Right lobe of liver (tissue), 6 donors: ENCODE measurements at places on chromosomes 6 and 20. TPM values are rescaled to one million over a fixed set of nuclear protein-coding genes. Genes with fewer than 3 reads are reported as not detected.

- no peaks in the 10 kb centered on the region for H3K4me1 ChIP-seq
- H3K27me3 ChIP-seq: no peaks in the 10 kb centered on the region
- no peak for DNase-seq
- H3K27ac ChIP-seq: peak overlapping the region; percentile 59
- H3K4me3 ChIP-seq: no peak overlapping the region
- H3K36me3 ChIP-seq: no peaks in the 10 kb centered on the region
Measured at GRCh38 chr20:62876501-62876901, 14.9 kb upstream of the TCFL5 start.

GRCh38 chr6:72826744-72827438 lies 205.0 kb downstream of the KCNQ5 start:
- H3K27ac ChIP-seq: no peak overlapping the region

DNA sequence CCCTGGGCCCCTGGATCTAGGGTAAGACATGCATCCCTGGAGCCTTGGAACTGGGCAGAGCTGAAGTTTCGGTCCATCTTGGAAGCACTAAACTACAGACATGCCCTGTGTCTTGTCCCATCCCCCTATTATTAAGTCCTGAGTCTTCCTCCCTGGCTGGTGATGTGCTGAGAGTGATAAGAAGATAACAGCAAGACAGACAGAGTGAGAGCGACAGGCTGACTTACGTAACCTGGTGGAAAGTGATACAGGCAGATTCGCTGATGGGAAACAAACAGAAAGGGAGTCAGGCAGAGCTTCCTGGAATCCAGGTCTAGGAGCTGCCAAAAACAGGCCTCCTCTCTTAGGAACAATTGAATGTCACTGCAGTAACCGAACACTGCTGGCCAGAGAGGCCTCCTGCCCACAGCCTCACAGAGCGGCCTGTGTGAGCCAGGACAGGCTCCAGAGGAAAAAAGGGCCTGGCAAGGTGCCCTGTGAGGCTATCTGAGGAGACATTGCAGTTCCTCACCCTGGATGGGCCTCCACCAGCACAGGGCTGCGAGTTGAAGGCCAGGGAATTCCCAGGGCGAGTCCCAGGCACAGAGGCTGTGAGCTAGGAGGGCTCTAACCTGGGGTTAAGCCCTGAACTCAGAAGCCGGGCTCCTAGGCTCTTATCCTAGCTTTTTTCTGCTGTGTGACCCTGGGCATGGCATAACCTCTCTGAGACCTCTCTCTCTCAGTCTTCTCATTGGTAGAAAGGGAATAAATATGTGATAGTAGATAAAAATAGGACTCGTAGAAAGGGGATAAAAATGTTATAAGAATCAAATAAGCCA lies 34.2 kb upstream of the B4GALT5 start:
- H3K27me3 ChIP-seq: no peaks in the 10 kb centered on the region
- no peaks in the 10 kb centered on the region for H3K4me1 ChIP-seq
- DNase-seq: peak; percentile 91
- H3K36me3 ChIP-seq: no peaks in the 10 kb centered on the region

DNA sequence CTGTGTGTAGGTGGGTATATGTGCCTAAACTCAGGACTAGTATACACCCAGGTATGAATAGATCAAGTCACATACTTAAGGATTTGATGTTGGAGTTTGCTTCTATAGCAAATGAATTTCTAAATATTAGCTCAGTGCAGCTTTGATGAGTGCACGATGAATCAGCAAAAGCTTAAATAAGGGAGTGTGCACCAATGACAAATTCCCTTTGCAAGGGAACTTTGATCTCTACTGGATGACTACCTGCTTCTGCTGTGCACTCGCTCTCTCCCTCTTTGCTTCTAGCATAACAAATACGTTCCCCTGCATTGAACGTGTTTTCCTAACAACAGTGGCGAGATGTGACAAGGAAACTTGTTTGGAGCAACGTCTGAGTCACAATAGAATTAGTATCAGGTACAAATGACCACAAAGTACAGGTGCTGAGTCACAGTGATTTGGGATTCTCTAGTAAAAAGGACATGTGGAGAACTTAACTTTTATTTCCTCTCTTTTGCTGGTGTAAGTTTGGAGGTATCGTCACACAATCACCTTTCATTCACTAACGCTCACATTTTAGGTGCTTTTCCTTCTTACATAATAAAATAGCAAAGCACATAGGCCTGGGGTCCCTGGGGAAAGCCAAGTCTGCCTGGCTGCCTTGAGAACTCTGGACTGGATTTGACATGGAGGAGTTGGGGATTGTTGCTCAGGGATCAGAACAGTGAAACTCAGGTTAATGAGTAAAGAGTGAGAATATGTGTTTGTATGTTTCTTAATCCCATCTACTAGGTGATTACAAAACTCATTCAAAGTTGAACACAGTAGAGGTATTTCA lies 49.7 kb downstream of the KLHL31 start:
- H3K36me3 ChIP-seq: no peaks in the 10 kb centered on the region
- H3K27me3 ChIP-seq: no peaks in the 10 kb centered on the region
- H3K4me1 ChIP-seq: no peaks in the 10 kb centered on the region

DNA sequence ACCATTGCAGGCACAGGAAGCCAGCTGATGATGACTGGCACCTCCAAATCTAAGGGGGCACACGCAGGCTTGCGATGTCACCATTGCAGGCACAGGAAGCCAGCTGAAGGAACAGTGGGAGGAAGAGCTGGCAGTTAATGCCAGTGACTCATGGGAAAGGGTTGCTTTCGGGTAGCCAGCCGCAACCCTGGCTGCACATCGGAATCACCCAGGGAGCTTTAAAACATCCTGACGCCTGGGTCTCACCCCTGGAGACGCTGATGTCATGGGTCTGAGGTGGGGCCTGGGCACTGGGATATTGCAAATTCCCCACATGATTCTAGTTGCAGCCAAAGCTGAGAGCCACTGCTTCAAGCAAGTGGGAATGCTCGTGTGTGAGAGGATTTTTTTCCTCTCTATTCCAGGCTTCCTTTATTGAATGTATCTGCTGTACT lies 16.1 kb upstream of the CCN6 start:
- H3K4me1 ChIP-seq: no peaks in the 10 kb centered on the region
- H3K36me3 ChIP-seq: no peaks in the 10 kb centered on the region
- H3K27me3 ChIP-seq: no peaks in the 10 kb centered on the region
- DNase-seq: no peak
- H3K4me3 ChIP-seq: no peak overlapping the region

DNA sequence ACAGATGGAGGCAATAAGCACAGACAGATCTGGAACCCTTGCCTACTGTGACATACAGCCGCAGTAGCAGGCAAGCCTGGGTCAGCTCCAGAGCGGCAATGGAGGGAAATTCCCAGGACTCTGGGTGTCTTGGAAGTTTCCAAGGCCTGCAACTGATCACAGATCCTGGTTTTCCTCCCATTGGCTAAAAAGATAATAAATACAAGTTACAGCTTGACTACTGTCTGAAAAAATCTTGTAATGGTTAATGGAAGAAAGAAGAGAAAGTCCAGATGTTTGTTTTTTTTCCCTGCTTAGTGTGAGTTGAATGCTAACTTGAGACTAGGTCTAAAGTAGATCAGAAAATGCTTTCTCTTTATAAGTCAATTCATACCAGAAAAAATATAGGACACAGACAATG lies 307.6 kb downstream of the ALDH8A1 start:
- H3K4me1 ChIP-seq: no peaks in the 10 kb centered on the region
- H3K27ac ChIP-seq: no peak overlapping the region
- H3K27me3 ChIP-seq: no peaks in the 10 kb centered on the region
- no peak for DNase-seq
- H3K36me3 ChIP-seq: no peaks in the 10 kb centered on the region

DNA sequence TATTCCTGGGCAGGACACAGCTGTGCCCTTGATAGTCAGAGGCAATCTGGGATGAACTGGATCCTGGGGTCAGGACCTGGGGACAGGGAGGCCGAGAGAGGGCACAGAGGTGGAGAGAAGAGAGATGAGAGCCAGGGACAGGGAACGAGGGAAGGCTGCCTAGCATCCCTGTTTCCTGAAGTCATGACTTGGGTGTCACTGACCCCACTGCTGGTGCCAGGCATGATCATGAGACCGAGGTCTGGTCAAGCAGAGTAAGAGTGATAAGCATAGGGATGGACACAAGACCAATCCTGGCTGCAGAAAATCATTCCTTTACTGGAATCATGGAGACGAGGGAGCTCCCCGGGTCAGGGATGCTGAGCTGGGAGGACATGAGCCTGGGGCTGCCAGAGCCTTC lies 36.1 kb downstream of the FAM110A start:
- DNase-seq: no peak
- H3K4me1 ChIP-seq: no peaks in the 10 kb centered on the region
- H3K27ac ChIP-seq: no peak overlapping the region
- H3K36me3 ChIP-seq: no peaks in the 10 kb centered on the region
- H3K27me3 ChIP-seq: no peaks in the 10 kb centered on the region

DNA sequence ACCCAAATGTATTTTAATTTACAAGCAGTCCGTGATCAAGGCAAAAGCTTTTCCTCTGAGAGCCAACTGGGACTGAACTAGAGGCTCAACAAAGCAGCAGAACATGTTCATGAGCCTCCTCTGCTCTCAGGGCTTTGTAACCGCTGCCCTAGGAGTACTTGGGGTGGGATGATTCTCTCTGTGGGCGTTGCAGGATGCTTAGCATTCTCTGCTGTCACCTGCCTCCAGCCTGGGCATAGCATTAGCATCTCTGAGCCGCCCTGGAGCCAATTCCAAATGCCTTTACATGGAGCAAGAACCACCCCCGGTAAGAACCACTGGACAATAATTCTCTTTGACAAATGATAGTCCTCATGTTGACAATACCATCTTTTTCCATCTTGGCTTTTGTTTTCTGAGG lies 237.6 kb upstream of the CDH4 start:
- no peak overlapping the region for H3K4me3 ChIP-seq
- DNase-seq: no peak
- H3K36me3 ChIP-seq: no peaks in the 10 kb centered on the region
- H3K27ac ChIP-seq: no peak overlapping the region

DNA sequence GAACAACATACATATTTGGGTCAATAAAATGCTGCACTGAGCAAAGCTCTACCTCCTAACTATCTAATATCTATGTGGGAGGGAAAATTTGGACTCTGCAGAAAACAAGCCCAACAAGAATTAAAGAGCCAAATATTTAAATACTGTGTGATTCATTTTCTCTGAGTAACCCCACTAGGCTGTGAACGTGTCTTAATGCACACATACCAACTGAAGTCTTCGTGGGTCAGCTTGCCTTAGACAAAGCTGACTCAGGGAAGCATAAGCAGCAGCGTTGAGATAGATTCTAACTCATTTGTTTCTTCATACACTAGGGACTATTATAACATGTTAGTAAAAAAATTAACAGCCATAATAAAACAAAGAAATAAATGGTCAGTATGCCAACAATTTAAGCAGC lies 114.3 kb downstream of the GJA1 start:
- no peaks in the 10 kb centered on the region for H3K4me1 ChIP-seq
- H3K36me3 ChIP-seq: no peaks in the 10 kb centered on the region
- no peaks in the 10 kb centered on the region for H3K27me3 ChIP-seq
- H3K4me3 ChIP-seq: no peak overlapping the region
- no peak overlapping the region for H3K27ac ChIP-seq

DNA sequence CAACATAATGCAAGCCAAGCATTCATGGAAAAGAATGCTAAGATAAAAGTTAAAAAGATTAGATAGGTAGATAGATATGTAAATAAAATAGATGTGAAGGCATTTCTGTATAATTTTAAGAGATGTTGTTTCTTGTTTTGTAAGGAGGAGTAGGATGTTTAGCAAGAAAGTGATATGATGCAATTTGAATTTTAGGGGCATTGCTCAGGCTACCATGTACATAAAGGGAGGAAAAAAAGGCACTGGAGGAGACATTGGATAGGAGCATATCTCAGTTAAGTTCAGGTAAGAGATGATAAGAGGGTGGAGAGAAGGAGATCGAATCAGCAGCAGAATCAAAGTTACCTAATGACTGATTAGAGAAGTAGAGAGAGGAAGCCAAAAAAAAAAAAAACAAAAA lies 194.7 kb downstream of the TENT5A start:
- H3K27me3 ChIP-seq: no peaks in the 10 kb centered on the region
- no peak overlapping the region for H3K4me3 ChIP-seq
- no peak for DNase-seq
- H3K36me3 ChIP-seq: no peaks in the 10 kb centered on the region
- H3K27ac ChIP-seq: no peak overlapping the region

DNA sequence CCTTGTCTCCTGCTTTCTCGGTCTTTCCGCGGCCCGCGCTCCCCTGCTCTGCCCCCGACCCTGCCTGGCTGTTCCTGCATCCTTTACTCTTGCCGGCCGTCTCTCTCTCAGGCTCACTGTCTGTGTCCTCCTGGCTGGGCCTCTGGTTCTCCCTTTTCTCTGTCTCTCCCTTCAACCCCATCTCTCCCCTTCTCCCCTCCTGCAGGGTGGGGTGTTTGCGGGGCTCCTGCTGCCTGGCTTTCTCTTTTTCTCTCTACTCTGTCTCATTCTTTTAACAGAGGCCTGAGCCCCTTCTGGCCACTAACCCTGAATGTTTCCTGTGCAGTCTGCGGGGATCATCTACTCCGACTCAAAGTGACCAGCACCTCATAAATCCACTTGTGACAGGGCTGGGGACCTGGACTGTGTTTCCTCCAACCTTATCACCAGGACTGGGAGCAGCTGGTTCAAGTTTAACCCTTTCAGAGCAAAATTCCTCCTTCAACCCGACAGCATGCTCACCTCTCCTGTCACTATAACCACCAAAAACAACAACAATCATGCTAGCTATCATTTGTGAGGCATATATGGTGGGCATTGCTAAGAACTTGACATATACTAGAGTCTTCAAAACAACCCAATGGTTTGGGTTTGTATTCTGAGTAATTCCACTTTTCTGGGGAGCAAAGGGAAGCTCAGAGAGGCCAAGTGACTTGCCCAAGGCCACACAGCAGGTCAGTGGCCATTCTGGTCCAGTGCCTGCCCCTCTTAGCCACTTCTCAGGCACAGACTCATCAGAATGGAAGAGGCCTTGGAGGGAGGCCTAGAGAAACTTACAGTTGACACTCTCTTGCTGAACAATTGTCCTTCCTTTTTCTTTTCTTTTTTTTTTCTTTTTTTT lies 811 bp upstream of the RSPO4 start:
- no peak overlapping the region for H3K4me3 ChIP-seq
- H3K36me3 ChIP-seq: no peaks in the 10 kb centered on the region
- peaks cover 7% of the 10 kb centered on the region for H3K27me3 ChIP-seq
- no peaks in the 10 kb centered on the region for H3K4me1 ChIP-seq

DNA sequence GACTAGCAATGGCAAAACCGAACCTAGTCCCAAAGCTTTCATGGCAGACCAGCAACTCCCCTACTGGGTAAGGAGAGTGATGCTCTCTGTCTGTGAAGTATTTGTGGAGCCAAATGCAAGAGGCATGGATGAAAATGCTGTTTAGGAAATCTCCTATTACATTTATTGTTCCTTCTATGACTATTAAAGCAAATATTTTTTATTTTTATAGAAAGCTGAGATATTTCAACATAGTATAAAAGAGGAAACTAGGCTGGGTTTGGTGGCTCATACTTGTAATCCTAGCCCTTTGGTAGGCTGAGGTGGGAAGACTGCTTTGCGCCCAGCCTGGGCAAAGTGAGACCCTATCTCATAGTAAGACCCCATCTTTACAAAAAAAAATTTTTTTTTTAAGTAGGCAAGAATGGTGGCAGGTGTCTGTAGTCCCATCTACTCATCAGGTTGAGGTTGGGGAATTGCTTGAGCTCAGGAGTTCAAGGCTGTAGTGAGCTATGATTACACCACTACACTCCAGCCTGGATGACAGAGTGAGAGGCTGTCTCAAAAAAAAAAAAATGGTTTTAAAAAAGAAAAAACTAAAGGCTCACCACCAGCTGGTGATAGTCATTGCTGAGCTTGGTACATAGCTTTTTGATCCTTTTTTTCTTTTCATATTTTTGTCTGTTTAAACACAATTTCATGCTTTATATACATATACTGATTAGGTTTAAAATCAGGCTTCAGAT lies 11.3 kb downstream of the KDM1B start:
- H3K4me3 ChIP-seq: no peak overlapping the region
- H3K4me1 ChIP-seq: no peaks in the 10 kb centered on the region
- H3K27ac ChIP-seq: no peak overlapping the region
- H3K36me3 ChIP-seq: peaks cover 37% of the 10 kb centered on the region

Gene POM121L2
- total RNA-seq: not detected

Gene NOTCH4
- total RNA-seq: 15.3 TPM

Gene LRRC73
- total RNA-seq: 0.12 TPM

Gene TCP11
- total RNA-seq: not detected

Gene HLA-DMB
- total RNA-seq: 9.6 TPM
